ENCODE measurements at places on chromosomes 7 and 10.

DNA sequence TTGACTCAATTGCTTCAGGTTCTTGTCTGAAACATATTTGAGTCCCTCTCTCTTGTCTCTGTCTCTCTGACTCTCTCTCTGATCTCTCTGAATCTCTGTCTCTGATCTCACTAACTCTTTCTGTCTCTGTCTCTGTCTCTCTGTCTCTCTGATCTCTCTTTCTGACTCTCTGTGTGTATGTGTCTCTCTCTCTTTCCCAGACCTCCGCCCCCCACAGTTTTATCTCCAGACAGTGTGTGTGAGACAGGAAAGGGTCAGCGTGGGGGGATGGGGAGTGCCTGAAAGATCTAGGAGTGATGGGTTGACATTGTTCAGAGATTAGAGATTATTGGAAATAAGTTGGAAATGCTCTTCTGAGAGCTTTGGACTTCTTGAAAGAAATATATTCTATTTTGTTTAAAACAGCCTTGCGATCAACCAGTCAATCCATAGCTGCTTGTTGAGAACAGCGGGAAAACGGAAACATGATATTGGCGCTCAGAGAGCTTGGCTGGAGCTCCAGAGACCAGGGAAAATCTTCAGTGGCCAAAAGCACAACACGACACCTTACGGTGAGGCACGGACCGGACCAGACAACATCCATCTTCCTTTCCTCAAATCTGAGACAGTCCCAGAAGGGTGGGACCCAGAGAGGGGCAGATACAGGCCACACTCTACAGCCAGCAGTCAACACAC lies 35.5 kb downstream of the CALML3 start:
- DNase-seq, result no peak

GRCh38 chr7:138752518-138753149 lies 45.2 kb upstream of the TMEM213 start:
- no peak for DNase-seq

DNA sequence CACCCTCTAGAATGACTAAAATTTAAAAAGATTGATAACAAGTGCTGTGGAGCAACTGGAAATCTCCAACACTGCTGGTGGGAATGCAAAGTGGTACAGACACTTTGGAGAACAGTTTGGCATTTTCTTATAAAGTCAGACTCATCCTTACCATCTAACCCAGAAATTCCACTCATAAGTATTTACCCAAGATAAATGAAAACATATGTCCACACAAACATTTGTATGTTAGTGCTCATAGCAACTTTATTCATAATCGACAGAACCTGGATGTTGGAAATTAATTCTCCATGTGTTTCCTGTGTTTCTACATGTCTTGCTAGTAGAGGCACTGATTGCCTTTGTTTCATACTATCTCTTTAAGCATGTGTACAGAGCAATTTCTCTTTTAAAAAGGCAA lies 282.4 kb downstream of the AHR start:
- DNase-seq, result no peak

- no peak for DNase-seq
These were observed 23.0 kb downstream of the ASB15 start for GRCh38 chr7:123624527-123625183.

GRCh38 chr10:92851003-92851402 lies 2.7 kb downstream of the EXOC6 start:
- no peak for DNase-seq

GRCh38 chr7:57071-57470 lies 135.3 kb upstream of the FAM20C start:
- DNase-seq, result no peak

- DNase-seq, result no peak
These were observed 14.1 kb upstream of the TNPO3 start for GRCh38 chr7:129069021-129069420.

DNA sequence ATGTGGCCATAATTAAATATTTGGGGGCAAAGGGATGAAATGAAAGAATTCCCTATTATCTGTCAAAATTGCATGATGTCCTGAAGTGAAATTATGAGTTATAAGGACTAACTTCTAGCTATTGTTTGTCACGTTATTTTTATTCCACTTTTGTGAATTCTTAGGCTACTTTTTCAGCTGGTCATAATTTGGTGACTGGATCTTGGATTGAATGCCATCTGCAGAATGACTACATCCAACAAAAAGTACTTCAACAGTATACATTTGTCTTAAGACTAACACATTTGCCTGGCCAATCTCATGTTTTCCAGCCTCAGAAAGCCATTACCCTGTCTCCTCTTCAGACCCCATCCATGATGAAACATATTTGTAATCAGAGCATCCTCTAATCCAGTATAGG lies 48.1 kb upstream of the WNT16 start:
- no peak for DNase-seq

- DNase-seq, result no peak
These were observed 573.0 kb upstream of the PCDH15 start for GRCh38 chr10:55374060-55374459.

DNA sequence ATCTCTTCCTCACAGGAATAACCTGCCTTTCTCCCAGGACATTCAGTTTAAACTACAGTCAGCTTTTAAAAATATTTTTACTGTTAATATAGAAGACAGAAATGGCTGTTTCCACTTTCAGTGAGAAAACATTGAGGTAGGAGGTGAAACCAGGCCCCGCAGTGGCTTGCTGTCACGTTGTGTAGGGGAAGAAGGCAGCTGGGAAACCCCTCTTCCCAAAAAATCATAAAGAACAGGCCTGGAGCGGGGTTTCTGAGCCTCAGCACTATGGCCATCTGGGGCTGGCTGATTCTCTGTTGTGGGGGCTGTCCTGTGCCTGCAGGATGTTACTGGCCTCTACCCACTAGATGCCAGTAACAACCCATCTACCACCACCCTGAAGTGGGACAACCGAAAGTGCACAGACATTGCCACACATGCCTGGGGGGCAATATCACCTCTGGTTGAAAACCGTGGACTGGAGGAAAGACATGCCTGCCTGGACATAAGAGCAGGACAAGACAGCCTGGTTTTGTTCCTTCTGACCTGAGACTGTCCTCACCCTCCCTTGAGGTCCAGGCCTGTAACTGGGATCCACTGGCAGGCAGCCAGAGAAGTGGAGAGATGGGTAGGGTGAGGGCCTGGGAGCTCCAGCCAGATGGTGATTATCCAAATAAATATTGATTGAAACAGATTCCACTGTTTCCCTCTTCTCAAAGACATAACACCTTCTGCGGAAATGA lies 43.9 kb downstream of the KCNH2 start:
- no peak for DNase-seq

GRCh38 chr7:39609113-39609934 lies 14.0 kb upstream of the RALA start:
- DNase-seq, result peak; percentile 83

DNA sequence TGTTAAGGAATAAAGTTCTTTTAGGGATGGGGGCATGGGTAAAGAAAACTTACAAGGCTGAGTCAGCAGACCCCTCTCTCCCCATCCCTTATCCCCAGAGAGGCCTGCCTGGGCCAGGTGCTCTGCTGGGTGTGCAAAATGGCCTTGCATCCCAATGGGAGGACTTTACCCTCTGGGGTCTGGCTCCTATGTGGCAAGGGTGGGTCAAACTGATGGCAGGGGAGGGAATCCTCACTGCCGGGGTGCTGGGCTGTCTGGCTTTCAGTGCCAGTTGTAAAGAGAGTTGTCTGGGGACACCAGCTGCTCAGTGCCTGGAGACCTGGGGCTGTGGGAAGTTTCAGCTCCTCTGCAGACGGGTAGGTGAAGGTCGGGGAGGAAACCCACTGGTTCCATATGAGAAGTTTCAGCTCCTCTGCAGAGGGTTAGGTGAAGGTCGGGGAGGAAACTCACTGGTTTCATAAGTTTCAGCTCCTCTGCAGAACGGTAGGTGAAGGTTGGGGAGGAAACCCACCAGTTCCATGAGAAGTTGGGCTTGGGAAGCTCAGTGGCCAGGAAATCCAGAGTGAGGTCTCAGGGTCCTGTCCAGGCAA lies 127.2 kb upstream of the PODXL start:
- DNase-seq, result no peak

- no peak for DNase-seq
These were observed 176.7 kb downstream of the GRID1 start for GRCh38 chr10:86189891-86190290.

DNA sequence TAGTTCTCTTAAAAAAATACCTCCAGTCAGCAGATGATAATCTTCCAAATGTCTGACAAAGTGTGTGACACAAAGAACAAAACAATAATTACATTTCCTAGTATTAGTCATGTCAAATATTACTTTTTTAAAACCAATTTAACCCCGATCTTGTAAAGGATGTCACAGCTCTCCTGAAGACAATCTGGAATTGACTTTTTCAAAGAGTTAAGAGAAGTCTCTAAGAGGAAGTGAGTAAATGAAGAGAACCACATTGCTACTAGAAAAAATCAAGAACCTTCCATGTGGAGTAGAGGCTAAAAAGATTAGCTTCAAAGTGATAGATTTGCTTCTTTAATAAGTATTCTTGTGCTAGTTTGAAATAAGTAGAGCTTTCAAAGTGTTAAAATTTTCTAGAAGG lies 218.2 kb upstream of the IMMP2L start:
- DNase-seq, result no peak

GRCh38 chr10:110355922-110356627 lies 51.4 kb upstream of the SMNDC1 start:
- no peak for DNase-seq

GRCh38 chr7:155793720-155794119 lies 18.5 kb downstream of the SHH start:
- no peak for DNase-seq

DNA sequence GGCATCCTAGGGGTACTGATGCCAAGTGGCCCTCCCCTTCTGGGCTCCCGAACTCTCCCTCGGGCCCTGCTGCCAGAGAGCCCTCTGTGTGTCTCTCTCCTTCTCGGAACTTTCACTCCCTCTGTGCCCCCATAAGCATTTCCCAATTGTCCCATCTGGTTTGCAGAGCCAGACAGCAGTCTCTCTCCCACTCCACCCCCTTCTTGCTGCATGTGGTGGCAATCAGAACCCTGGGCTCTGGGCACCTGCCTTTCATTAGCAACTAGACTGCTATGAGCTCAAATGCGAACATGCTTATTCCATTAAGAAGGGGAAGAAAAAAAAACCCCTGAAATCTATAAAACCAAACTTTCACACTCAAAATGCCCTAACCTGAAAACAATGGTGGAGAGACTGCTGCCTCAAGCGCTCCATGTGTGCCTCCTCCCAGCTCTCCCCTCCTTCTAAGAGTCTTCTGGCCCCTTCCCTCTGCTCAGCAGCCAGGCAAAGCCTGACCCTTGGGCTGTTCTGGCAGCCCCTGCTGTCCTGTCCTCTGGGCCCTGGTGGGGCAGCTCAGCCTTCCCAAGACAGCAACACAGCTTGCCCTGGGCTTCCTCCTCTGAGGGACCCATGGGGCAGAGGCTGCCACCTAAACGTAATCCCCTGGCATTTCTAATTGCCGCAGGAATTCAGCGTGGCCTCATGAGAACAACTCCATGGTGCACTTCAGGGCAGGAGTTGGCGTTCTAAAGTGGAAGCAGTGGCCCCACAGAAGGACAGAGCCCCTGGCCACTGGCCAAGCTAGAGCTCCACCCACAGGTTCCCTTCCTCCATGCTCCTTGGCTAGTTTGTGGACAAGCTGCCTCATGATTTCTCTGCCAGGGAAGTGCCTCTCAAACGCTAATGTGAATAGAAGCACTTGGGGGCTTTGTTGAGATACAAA lies 415.4 kb downstream of the PLXNA4 start:
- no peak for DNase-seq

- no peak for DNase-seq
These were observed 182.4 kb downstream of the TPK1 start for GRCh38 chr7:144653449-144653848.

DNA sequence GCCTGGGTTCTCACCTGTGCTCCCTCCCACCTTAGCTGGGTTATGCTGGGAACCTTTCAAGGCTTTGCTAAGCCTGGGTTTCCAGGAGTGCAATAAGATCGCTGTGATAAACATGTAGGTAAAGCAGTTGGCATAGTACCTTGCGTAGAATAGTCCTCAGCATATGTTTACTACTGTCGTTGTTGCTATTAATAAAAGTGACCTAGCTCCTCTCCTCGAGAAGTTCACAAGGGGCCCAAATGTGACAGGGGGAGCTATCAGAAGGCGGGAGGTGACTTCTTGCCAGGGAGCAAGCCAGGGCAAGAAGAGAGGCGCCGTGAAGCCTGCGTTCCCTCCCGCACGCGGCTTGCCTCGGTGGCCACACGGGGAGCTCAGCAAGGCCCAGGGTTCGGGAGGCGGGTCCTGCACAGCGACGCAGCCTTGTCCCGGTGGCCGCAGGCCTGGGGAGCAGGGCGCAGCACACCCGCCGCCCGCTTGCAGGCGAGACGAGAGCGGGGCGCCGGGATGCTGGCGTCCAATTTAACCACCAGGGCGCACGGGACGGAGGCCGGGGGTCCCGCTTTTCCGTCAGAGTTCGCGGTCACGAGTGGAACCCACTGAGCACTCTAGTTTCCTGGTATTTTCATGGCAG lies 106.2 kb downstream of the SNX10 start:
- no peak for DNase-seq

DNA sequence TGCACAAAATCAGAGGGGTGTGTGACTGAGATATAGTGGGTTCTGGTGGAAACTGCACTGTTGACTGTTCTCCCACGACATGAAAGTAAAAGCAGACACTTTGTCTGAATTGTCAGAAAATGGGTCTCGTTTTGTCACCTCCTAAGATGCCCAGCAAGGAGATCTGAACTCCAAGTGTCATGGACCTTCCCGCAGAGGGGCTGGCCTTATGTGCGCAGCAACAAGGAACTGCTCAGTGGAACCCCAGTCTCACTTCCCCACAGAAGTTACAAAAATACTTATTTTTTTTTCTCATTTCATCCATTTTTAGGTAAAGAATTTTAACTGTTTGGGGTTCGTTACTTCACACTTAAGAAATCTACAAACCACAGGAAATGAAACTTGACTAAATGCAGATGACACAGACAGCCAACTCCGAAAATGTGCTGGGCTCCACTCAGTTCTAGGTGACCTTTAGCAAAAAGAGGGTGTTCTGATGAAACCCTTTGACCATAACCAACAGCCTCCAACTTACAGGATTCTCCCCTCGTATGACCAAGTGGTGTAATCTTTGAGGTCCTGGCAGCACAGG lies 115.0 kb downstream of the FAM107B start:
- DNase-seq, result peak; percentile 84

- no peak for DNase-seq
These were observed 108.0 kb downstream of the TWIST1 start for GRCh38 chr7:19009241-19009935.

DNA sequence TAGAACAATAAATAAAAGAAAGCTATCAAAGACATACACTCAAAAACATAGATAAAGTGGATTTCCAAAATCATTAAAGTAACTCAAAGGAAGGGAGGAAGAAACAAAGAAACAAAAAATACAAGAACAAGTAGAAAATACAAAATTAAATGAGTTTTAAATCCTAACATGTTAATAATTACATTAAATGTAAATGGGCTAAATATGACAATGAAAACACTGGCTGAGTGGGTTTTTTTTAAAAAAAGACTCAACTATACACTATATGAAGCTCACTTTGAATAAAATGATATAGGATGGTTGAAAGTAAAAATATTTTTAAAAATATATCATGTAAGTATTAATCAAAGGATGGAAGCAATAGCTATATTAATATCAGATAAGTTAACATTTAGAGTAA lies 371.4 kb downstream of the PTPRN2 start:
- no peak for DNase-seq

GRCh38 chr7:91671245-91671644 lies 209.3 kb downstream of the MTERF1 start:
- DNase-seq, result no peak
